SHP77 treated with DMSO at 0.1 percent for 48 hours (cell line): ENCODE measurements at places on chromosomes 7 and 10.

GRCh38 chr10:44873160-44873559 is 38.0 kb upstream of the TMEM72 start:
- DNase-seq, result no peak

DNA sequence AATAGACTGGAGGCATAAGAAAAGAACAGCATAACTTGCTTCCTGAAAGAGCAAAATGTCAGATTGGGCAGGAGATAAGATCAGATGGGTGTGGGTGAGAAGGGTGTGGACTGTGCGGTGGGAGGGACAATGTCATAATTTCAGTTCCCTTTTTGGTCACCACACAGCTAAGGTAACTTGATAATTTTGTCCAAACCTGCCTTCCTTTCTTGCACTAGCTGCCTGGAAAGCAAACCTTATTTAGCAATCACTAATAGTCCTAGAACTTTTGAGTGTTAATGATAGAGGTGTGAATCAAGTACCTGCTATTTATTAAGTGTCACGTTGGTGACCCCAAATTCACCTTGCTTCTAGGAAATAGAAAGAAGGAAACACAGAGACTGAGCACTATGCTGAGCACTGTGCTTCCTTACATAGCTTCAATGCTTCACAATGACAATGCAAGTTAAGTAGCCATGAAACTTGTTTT is 72.4 kb upstream of the SP4 start:
- DNase-seq, result no peak

- DNase-seq, result no peak
These were observed 57.1 kb upstream of the PCGF5 start for GRCh38 chr10:91163269-91163868.

DNA sequence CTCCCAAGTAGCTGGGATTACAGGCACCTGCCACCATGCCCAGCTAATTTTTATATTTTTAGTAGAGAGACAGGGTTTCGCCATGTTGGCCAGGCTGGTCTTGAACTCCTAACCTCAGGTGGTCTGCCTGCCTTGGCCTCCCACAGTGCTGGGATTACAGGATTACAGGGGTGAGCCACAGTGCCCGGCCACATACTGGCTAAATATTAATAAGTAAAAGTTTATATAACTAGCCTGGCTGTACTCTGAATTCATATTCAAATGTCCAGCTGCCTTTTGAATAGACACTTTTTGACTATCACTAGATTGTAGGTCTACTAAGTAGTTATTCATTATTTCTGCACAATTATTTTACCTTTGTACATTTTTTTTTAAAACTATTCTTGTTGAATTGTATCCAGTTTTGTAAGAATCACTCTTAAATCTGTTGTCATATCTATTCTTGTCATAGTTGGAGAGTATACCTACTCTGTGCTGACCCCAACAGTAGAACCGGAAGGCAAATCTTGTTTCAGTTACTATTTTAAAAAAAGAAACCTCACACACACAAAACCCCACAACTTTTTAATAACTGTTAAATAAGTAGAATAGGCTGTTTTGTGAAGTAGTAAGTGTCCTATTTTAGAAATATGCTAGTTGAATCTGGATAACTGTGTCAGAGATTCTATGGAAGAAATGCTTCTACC is 29.6 kb downstream of the MINPP1 start:
- DNase-seq, result no peak

GRCh38 chr7:127726476-127726875 is 74.5 kb downstream of the SND1 start:
- no peak for DNase-seq

DNA sequence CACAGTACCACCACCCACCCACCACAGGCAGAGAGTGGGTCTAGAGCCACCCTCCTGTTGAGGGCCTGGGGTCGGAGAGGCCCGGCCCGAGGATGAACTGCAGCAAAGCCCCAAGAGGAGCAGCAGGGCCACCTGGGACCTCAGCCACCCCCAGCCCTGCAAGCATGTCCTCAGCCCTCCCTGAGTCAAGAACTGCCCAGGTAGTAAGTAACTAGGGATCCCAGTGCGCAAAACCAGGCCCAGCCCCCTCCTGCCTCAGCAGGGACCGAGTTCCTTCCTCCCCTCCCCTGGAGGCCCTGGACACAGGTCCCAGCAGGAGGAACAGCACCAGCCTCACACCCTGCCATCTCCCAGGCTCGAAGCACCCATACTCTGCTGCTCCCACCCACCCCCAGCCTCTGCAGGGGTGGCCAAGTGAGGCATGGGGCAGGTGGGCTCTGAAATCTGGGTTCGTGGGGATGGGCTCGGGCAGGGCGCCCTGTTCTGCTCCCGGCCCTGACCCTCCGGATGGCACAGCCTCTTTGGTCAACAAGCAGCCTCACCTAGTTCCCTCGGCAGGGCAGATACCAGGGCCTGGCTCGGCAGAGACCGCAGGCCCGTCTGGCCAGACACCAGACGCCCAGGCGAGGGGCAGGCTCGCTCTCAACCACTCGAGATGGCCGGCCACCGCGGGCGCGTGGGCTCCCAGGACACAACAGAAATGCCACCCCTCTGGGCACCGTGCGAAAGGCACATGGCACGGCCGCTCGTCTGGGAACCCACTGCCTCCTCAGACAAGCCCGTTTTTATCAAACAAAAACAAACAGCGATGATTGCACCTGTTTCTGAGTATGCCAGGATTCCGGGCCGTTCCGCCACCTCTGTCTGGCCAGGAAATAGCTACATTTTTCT is 15.2 kb downstream of the PDGFA start:
- no peak for DNase-seq
